GM18507 (cell line): ENCODE measurements at places on chromosomes 3 and 15.
A peak's percentile ranks its signal among the peaks of the same experiment; 100 is the strongest.

- no peak for DNase-seq
These were observed 160.0 kb downstream of the FRMD5 start for GRCh38 chr15:44034933-44035624.

GRCh38 chr3:138070006-138070405 lies 45.4 kb downstream of the DZIP1L start:
- DNase-seq: no peak

DNA sequence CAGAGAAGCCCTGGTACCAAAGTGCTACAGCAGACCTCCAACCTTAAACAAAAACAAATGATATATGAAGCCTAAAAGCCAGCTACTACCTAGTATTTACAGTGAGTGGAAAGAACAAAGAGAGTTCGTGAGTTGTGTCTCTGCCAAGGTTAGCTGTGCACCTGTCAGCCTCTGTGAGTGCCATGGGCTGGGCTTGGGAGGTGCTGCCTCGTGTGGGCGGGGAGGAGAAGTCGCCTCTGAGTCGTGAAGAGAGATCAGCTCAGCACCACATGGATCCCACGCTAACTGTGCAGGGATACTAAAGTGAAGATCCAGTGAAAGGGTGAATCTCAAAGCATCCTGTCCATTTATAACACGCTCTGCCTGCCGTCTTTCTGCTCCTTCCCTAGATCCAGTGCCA lies 101.9 kb downstream of the CHDH start:
- DNase-seq: no peak

GRCh38 chr3:38331257-38332022 lies 15.1 kb upstream of the XYLB start:
- no peak for DNase-seq

- no peak for DNase-seq
These were observed 67.6 kb upstream of the ARHGEF3 start for GRCh38 chr3:56869157-56869889.

- no peak for DNase-seq
These were observed 5.3 kb downstream of the ZNF620 start for GRCh38 chr3:40511031-40511718.

DNA sequence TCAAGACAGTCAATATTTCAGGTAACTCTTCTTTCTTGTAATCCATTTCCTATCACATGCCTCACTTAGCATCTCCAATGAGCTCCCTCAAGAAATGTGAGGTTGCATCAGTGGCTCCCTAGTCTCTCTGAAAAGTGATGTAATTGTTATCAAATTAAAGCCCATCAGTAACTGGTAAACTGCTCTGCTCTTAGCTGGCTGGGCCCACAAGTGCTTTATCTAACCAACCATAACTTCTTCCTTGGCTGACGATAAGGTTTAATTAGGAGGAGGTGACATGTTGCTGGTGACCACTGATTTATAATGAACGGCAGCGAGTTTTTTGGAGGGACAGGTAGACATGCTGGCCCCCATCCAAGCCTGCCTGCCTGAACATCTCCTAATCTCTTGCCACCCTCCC lies 79.6 kb downstream of the RTP4 start:
- no peak for DNase-seq

DNA sequence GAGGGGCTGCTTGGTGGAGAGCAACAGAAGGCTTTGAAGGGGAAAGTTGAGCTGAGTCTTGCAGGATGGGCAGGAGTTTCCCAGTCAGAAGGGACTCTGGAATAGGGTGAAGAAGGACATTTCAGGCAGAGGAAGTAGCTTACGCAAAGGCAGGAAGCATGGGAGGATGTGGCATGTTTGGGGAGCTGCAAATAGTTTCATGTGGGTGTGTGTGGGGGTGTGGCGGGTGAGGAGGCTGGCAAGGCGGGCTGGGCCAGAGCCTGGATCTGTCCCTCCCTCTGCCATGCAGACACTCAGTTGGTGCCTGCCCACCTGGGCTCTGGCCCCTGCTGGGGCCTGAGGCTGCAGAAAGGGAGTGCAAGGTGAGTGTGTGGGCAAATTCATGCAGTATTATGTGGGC lies 10.4 kb downstream of the TEX264 start:
- DNase-seq: no peak

DNA sequence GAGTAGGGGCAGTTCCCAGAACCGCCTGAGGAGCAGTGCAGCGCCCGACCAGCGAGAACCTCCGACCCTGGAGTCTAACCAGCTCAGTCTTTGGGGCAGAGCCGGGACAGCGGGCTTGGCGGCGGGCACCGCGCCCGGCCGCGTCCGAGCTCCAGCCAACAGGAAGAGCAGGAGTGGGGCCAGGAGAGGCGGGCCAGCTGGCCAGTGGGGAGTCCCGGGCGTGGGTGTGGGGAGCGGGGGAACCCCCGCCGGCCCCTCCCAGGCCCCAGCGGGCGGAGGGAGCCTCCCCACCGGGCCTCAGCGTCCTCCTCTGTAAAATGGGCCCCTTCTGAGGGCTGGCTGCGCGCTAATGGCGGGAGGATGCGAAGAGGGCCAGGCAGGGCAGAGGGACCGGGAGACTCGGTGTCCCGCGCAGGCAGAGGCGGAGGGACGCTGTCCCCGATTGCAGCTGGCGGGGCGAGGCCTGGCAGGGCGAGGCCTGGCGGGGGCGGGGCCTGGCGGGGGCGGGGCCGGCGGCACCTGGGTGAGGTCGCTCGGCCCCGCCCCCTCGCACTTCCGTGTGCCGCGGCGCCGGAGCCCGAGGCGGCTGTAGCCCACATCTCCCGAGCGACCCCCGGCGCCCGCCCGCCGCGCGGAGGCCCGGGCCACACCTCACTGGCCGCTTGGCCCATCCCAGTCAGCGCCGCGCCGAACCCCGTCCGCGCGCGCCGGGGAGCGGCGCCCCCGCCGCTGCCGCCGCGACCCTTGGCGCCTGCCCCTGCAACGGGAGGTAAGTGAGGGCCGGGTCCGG lies at the start of gene PRKCD:
Gene PRKCD (plus strand): TSS at position 550 of the 790 bp plus-strand sequence. CDS start 17,214 bp downstream, outside the sequence.
- DNase-seq: peak; percentile 91

- no peak for DNase-seq
These were observed 27.0 kb upstream of the TFG start for GRCh38 chr3:100682056-100682853.

DNA sequence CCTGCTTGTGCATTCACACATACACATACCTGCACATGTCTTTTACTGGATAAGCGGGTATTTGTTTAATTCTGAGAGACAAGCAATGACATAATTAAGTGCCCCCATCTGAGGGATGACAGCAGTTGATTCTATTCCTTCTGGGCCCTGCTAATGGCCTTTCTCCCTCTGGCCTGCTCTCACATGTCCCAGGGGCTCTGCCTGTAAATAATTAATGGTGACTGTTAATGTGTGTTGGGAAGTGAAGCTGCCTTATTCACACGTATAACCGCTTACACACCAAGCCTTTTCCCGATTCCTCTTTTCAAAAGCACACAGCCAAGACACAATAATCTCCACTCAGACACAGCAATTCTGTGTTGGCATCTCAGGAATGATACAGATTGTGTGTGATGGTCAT lies 47.8 kb downstream of the LRRK1 start:
- DNase-seq: peak; percentile 45
